ENCODE measurements at places on chromosomes 7 and 10.

- DNase-seq = no peak
Observed at GRCh38 chr7:135714534-135715009, 13.4 kb downstream of the SLC13A4 start.

DNA sequence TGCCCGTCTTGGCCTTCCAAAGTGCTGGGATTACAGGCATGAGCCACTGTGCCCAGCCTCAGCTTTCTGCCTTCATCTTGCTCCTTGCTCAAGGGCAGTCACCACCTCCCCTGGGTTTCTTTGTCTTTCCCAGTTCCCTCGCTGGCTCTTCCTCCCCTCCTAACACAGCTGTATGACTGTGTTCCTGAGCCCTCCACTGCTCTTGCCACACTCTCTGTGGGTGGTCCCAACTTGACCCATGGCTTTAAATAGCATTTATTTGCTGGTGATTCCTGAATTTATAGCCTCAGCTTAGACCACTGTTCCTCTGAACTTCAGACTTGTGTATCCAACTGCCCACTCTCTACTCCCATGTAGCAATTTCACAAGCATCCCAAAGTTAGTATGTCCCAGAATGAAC, 181.3 kb downstream of the BAMBI start:
- DNase-seq = no peak

- no peak for DNase-seq
Observed at GRCh38 chr10:131972474-131973071, 9.2 kb downstream of the BNIP3 start.

GRCh38 chr7:26584987-26585665, 279.3 kb downstream of the SKAP2 start:
- no peak for DNase-seq

DNA sequence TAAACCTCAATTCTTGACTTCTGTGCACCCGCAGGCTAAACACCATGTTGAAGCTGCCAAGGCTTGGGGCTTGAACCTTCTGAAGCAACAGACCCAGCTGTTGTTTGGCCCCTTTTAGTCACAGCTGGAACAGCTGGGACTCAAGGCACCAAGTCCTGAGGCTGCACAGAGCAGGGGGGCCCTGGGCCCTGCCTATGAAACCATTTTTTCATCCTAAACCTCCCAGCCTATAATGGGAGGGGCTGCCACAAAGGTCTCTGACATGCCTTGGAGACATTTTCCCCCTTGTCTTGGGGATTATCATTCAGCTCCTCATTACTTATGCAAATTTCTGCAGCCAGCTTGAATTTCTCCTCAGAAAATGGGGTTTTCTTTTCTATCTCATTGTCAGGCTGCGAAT, 31.8 kb downstream of the LMBR1 start:
- DNase-seq = no peak

GRCh38 chr10:78736926-78737630, 331.7 kb upstream of the ZMIZ1 start:
- no peak for DNase-seq

- DNase-seq = no peak
Observed at GRCh38 chr10:92627845-92628480, 35.0 kb downstream of the KIF11 start.

DNA sequence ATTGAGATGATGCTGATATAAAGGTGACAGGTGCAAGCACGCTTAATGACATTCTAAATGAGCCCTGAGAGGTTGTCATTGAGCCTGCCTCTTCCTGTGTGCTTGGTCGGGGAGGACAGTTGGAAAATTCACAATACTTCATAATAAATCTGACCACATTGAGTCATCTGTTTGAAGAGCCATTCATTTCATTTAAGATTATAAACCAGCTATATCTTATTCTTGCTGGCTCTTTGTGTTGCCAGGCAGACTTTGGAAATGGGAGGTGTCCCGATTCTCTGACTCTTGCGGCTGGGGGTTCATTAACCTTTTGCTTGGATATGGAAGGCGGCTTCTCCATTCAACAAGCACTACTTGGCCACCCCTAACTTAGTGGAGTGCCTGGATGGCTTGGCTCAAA, 198.2 kb downstream of the FANK1 start:
- no peak for DNase-seq

- no peak for DNase-seq
Observed at GRCh38 chr7:155884225-155885166, 72.2 kb upstream of the SHH start.

- DNase-seq = no peak
Observed at GRCh38 chr7:85039196-85039923, 147.5 kb downstream of the SEMA3D start.

GRCh38 chr10:108624052-108624451, 1299.3 kb downstream of the XPNPEP1 start:
- DNase-seq = no peak

DNA sequence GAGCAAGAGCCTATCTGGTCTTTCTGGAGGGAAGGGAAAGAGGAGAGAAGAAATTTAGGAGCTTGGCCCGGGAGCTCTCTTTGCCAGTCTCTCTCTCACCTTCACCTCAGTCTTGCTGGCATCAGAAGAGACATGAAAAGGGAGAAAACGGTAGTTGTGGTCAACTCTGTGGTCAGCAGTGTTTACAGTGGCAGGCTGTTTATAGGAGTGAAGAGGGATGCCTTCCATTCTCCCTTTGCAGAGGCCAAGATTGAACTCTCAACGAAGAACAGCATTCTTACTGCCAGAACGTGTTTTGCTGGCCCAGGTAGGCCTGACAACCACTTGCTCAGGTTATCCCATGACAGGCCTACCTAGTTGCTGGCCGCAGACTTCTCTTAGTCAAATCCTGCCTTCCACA, 133.3 kb downstream of the CCDC3 start:
- no peak for DNase-seq

DNA sequence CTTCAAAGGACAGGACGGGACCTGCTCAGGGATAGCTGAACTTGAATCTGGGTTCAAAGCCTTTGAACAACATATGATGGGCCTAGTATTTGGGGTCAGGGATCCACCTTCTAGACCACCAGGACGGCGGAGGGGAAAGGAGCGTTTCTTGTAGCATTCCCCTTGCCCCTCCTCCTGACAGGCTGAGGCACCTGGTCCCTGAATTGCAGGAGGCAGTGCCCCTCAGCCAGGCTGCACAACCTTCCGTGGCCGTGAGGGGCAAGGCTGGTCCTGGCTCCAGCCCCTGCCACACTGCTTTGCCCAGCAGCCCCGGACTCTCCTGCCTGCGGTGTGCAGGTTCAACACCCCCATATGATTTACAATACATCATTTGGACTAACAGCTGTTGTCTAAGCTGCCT, 58.1 kb downstream of the INSIG1 start:
- DNase-seq = no peak

Measured in T-helper 2 cell (primary cell).